ENCODE measurements at places on chromosomes 5 and 9. TPM values are rescaled to one million over a fixed set of nuclear protein-coding genes. Genes with fewer than 3 reads are reported as not detected.

Gene ANXA6
- 542 TPM for total RNA-seq

Gene SLIT3
- total RNA-seq, result 0.05 TPM

Gene IFNA13
- total RNA-seq, result not detected

Gene SPINK5
- not detected for total RNA-seq

Gene ZNF608
- 0.77 TPM for total RNA-seq

Gene LVRN
- not detected for total RNA-seq

Gene OGN
- total RNA-seq, result 0.11 TPM

Gene ADAMTS2
- 0.05 TPM for total RNA-seq

Gene TERT
- 21.5 TPM for total RNA-seq

Gene WHRN
- total RNA-seq, result 1.2 TPM

Data from GM12878 (cell line).